Activated T-cell treated with anti-CD3 and anti-CD28 coated beads for 1 hour (primary cell): ENCODE measurements at places on chromosomes 2 and 18.
A peak's percentile ranks its signal among the peaks of the same experiment; 100 is the strongest.

DNA sequence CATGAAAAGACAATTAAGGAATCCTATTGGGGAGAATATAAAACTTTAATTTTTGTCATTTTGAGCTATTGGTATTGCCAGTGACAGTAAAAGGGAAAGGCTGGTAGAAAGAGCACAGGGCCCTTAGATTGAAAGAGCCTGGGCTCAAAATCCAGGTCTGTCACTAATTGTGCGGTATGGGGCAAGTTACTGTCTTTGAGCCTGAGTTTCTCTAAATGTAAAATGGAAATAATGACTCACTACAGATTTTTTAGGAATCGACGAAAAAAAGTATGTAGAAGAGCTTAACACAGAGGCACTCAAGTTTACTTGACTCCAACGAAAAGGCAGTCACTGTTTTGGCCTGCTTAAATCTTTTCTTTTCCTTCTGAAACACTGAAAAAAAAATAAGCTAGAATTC is 7.0 kb downstream of the NDUFV2 start:
- no peak for DNase-seq

DNA sequence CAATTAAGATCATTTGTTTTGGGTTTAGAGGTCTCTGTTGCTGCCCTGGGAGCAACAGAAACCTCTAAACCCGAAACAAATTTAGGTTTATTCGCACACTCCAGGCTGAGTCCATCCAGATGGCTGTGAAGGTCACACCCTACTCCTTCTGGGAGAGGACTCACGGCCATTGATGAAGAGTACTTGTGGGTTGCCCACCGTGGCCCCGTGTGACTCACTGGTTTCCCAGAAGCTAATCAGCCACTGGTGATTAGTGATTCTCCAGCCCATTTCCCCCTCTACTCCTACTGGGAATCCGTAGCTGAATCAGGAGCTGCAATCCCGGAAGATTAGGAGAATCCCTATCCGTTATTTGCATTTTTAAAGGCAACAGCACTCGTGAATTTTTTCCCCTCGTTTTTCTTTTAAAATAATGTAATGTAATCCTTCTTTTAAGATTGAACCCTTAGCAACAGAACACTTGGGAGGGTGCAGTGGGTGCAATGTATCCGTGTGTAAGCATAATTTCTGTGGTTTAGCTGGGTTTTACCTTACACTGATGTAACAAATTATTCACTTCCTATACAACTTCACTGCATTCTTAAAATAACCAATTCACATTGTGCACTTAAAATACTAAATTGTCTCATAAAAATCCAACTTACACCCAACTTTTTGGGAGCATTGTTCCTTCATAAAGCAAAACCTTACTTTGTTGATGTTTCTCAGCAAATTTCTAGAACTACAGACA is 27.5 kb upstream of the EPAS1 start:
- no peak for DNase-seq

DNA sequence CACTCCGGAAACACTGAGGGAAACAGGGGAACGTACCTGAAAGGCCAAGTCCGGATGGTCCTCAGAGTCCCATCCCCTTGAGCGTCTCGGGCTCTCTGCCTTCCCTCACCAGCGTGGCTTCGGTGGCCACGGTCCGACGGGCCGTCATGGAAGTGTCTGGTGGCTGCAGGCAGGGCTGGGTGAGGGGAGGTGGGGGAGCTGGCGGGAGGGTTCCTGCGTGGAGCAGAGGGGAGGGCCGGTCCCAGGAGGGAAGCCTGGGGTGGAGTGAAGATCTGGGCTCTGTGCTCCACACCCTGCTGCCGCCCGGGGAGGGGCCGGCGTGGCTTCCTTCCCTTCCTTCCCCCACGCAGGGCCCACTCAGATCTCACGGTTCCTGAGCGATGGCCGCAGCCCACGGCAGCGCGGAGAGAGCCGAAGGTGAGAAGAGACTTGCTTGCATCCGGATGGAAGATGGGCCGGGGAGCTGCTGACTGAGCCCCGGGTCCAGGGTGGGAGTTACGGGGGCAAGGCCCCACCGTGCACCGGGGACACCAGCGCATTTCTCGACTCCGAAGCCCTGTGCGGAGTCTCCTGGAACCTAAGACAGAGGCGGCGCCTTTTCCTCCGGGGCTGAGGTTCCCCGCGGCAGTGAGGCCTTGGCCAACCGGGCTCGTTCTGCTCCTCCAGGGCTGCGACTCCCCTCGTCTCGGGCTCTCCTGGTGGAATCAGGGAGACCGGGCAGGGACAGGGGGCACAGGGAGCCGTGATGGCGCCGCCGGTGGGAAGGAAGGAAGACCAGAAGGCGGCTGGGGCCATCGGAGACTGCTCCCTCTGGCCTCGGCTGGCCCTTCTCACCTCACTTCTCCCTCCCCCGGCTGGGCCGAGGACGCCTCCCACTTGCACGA is 49.1 kb downstream of the KCNF1 start:
- DNase-seq: no peak

DNA sequence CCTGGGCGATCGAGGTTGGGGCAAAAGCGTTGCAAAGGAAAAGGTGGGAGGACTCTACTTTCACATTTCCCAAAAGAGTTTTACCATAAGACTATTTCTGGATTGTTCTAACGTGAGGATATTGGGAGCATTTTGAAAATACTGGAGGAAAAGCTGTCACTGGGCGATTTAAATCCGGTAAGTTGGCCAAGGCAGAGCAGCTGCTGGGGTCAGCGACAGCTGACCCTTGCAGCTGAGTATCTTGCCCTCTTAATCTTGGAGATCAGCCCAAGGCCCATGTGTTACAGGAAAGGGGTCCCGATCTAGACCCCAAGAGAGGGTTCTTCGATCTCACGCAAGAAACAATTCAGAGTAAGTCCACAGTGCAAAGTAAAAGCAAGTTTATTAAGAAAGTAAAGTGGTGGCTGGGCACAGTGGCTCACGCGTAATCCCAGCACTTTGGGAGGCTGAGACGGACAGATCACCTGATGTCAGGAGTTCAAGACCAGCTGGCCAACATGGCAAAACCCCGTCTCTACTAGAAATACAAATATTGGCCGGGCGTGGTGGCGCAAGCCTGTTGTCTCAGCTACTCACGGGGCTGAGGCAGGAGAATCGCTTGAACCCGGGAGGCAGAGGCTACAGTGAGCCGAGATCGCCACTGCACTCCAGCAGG is 964 bp upstream of the ST3GAL5 start:
- DNase-seq: no peak

DNA sequence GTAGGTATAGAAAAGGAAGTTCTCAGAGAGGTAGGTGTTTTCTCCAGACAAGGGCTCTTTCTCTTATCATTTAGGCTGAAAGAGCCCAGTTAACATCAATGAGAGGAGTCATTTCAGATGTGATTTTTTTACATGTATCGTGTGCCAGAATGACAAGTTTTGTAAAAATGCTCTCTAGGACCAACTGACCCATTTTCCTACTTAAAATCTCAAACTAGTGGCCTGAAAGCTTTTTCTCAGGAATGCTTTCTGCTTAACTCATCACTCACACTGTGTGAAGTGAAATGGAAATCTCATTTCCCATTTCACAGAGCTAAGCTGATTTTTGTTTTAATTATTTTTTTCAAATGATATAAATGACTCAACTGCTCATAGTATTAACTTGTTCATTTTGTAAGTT is 128.7 kb upstream of the CYP26B1 start:
- no peak for DNase-seq

DNA sequence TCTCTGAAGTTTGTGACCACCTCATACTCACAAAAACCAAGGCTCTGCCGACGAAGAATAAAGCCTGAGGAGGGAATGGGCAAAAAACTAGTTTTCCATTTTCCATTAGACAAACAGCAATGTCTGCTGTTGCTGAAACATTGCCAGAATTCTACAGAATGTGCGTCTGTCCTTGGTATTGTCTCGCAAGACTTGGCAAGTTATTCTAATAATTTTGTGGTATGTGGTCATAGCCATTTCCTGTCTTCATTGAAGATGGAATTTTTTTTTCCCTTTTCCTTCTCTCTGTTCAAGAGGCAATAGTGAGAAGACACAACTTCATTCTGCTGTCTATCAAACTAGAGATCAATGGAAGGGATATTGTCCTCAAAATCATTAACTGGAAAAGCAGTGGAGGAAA is 296.1 kb downstream of the RND3 start:
- DNase-seq: no peak

DNA sequence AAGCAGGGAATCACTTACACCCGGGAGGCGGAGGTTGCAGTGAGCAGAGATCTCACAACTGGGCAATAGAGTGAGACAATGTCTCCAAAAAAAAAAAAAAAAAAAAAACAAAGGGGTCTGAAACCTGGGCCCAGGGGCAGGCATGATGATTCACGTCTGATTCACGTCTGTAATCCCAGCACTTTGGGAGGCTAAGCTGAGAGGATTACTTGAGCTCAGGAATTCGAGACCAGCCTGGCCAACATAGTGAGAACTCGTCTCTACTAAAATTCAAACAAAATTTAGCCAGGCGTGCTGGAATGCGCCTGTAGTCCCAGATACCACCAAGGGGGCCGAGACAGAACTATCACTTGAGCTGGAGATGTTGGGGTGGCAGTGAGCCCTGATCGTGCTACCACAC is 30.3 kb downstream of the TEX44 start:
- no peak for DNase-seq

DNA sequence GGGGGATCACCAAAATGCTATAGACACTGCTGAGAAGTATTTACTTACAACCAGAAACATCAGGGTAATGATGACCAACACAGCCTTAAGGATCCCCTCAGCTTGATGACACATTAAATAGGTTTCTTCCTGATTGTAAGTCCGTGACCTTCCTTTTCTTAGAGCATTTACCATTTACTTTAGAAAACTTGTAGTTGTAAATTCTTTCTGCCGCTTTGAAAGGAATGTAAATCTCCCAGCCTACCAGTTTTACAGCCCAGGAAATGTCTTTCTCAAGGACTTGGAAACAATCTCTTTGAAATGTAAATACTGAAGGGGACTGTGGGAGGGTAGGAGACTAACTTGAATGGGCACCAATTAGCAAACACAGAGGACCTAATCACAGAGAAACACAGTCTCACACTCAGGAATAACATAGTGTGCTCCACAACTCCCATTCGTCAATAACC is 278.6 kb downstream of the DSC3 start:
- DNase-seq: no peak

GRCh38 chr18:29418136-29418535 is 1241.2 kb upstream of the CDH2 start:
- no peak for DNase-seq

DNA sequence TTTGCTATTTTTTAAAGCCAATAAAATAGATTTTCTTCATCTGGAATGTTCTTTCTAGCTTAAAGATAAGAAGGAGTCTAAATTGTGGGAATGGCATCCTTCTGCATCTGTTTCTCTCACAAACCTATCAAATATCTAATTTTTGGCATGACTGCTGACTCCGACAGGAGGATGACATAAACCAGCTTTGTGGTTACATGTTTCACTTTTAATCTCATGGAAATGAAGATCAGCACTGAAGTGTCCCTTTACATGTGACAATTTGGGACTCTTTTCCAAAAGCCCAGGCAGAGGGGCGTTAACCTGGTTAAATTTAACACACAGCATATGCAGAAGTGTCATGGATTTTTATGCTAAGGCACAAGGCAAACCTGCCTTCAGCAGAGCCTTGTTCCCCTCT is 694.7 kb downstream of the ARHGAP15 start:
- no peak for DNase-seq

GRCh38 chr2:217919781-217920351 is 82.9 kb downstream of the TNS1 start:
- no peak for DNase-seq

GRCh38 chr18:48203288-48203945 is 205.8 kb downstream of the ZBTB7C start:
- no peak for DNase-seq

- DNase-seq: no peak
Measured at GRCh38 chr18:59592624-59593023, 104.6 kb downstream of the CCBE1 start.

- DNase-seq: no peak
Measured at GRCh38 chr2:116988303-116988702, 826.2 kb upstream of the DDX18 start.

DNA sequence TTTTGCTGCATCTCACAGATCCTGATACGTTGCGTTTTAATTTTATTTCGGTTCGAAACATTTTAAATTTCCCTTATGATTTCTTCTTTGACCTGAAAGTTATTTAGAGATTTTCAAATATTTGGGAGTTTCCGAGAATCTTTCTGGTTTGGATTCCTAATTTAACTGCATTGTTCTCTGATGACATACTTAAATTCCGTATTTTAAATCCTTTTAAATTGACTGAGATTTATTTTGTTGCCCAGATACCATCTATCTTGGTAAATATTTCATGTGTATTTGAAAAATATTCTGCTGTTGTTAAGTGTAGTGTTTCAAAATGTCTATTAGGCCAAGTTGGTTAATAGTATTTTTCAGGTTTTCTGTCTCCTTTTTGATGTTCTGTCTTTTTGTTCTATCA is 37.7 kb downstream of the MROH2A start:
- DNase-seq: no peak

- no peak for DNase-seq
Measured at GRCh38 chr18:79570266-79571201, 109.1 kb upstream of the CTDP1 start.

GRCh38 chr2:32951672-32952071 is 4.9 kb downstream of the LTBP1 start:
- DNase-seq: no peak

DNA sequence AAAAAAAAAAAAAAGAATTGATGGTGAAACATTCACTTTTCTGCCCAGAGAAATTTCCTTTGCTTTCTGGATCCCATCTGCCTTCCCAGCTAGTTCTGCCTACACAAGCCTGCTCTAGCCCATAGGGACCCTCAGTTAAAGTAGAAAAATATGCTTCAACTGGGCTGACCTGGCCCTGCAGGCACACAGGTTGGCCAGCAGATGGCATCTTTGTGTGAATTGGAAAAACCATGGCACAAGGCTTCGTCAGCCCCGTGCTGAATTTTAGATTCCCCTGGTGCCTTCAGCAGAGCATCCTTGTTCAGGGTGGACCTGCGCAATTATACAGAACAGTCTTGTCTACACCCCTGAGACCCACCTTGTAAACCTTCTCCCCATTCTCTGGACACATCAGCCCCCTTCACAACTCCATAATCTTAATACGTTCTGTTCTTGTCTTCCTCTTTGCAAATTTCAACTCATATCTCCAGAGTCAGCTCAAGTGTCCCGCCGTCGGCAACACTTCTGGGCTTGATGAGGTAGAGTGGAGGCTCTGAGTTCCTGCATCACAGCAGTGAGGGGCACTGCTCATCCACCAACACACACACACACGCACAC is 114.5 kb downstream of the INSIG2 start:
- peak; percentile 22 for DNase-seq

DNA sequence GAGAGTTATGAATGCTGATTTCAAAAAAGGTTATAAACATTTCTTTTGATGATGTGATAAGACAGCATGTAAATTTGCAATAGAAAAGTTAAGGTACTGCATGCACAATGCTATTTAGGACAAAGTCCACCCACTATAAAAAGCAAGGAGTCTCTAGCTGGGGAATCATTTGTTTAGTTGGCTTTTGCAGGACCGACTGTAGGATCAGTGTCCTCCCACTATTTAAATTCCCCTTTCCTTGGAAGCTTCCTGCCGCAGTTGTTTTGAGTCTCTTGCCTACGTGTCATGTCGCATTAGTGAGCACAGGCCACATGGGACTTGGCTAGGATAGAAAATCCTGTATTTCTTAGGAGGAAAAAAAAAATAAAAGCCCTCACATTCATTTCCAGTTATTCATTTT is 13.1 kb downstream of the QPCT start:
- DNase-seq: no peak

- no peak for DNase-seq
Measured at GRCh38 chr2:80378-80777, 34.1 kb upstream of the FAM110C start.
